Glutamatergic neuron (in vitro differentiated cells): ENCODE measurements at places on chromosomes 5 and 9.

GRCh38 chr9:101050650-101051049, 22.1 kb downstream of the PLPPR1 start:
- DNase-seq = no peak

DNA sequence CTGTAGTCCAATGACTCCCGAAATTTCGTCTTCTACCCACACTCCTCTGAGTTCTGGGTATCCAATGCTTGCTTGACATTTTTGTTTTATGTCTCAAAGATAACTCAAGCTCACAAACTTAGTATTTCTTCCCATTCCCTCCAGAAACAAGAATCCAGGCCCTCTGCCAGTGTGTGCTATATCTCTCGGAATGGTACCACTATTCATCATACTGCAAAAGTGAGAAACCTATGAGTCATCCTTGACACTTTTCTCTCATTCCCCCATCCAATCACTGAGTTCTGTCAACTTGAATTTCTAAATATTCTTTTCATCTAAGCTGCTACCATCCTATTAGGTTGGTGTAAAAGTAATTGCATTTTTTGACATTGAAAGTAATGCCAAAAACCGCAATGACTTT, 9.8 kb downstream of the SLC12A2 start:
- DNase-seq = no peak

DNA sequence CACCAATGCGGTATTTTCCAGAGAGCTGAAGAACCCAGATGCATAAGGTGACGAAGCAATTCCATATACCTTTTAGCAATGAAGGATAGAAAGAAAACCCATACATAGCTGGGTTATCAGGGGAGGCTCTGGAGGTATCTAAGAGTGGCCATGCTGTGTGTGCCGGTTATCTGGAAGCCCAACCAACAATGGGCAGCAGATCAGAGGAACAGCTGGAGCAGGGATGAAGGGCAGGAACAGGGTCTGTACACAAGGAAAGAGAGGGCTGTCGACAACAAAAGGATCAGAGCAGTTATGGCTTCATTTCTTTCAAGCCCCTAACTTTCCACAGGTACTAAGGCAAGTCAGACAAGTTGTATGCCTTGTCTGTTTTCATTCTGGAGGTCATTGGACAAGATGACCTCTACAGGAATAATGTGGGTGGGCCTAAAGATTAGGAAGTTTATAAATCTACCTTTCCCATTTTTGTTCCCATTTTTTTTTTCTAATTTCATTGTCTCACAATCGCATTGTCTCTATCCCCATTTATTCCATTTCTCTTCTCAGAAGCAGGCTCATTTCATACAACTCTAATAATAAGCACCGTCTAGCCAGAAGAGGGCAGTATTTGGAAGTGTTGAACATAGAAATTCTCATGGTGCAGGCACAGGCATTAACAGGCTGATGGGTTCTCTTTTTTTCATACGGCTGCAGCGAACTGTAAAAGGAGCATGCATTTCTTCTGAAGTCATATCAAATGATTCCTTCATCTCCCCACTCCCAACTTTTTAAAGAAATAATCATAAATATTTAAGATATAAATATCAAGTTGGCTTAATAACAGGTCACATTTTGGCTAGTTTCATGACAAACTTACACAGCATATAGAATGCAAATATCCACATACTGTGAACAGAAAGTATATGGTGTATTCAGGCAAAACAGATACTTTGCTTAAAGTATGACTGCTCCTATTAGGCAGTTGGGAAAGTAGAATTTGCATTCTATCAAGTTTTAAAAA, 63.5 kb downstream of the ZNF474 start:
- no peak for DNase-seq

DNA sequence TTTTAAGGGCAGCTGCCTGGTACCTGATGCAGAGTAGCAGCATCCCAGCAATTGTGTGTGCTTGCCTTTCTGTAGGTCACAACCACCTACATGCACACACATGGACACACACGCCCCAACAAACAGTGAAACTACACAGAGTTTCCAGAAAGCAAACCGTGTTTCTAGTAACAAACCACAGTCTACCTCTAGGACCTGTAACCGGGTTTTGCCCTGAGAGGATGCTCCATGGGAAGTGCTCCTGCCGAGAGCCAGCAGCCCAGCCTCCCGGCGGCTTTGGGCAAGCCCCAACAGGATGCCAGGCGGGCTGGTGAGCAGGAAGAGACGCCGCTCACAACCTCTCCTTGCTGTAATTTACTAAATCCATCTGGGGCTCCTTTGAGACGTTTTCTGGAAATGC, 4.1 kb upstream of the TCF7 start:
- DNase-seq = no peak

DNA sequence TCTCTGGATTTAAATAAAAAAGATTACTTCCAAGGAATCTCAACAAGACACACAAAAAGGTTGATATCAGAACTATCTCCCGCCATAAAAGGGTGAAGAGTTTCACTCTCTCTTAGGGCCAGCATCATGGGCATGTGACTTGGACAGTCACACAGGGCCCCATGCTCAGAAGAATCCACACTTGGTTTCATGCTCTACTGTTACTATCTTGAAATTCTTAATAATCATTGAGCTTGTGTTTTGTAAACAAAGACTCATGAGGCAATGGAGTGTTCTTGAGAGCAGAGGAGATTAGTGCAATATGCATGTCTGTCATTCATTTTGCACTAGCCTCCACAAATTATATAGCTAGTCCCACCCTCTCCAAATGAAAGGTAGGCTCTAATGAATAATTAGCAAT, 58.4 kb downstream of the HMHB1 start:
- no peak for DNase-seq

- DNase-seq = no peak
Measured at GRCh38 chr9:96089452-96090085, 212.4 kb downstream of the HSD17B3 start.

- DNase-seq = no peak
Measured at GRCh38 chr5:60670749-60671148, 29.2 kb downstream of the DEPDC1B start.

DNA sequence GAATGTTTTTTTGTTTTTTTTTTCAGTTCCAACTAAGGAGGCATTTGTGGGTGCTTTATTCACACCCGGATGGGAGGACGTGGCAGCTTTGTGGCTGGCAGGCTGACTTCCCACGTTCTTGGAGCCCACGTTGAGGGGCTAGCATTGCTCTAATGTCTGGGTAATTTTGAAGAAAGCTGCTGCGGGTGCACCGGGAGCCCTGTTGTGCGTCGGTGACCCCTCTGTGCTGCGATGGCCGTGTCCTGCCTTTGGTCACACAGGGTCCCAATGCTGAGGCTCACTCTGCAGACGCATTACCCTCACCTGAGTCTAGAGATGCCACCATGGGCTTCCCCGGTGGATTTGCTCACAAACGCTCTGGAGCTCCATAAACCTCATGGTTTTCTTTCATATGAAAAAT, 34.2 kb downstream of the NDUFS6 start:
- DNase-seq = no peak

- no peak for DNase-seq
Measured at GRCh38 chr9:86354818-86355309, 654 bp upstream of the TUT7 start.

DNA sequence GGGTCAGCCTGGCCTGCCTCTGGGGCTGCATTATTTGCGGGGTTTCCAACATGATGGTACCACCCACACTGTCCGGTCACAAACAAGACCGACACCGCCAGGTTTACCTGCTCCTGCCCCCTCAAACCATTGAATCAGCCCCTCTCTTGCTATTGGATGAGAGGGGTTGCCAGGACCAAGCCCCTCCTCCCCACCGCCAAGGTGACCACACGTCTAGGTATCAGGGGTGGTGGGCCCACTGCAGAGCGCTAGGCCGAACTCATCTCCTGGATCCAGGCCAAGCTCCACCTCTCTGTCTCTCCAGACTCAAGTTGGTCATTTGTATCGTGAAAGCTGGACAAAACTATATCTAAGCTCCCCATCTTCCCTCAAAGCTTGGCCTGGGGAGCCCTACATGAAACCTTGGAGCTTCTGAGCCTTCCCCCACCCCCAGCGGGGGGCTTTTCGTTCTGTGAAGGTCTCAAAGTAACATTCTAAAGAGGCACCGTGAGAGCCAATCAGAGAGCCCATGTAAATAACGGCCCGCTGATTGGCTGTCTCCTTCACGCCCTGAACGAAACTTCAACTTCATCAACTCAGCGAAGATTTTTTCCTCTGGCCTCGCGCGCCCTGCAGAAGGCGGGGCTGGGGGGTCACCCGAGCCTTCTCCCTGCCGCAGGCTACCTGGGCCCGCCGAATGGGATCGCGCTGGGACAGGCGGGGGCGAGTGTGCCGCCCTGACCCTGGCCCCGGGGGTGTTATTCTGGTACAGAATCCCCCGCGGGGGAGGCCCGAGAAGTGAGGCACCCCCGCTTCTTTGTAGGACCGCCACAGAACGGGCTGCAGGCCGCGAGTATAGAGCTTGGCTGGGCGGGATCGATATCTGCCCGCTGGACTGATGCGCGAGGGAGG, 49.6 kb upstream of the PSD2 start:
- peak; percentile 78 for DNase-seq

DNA sequence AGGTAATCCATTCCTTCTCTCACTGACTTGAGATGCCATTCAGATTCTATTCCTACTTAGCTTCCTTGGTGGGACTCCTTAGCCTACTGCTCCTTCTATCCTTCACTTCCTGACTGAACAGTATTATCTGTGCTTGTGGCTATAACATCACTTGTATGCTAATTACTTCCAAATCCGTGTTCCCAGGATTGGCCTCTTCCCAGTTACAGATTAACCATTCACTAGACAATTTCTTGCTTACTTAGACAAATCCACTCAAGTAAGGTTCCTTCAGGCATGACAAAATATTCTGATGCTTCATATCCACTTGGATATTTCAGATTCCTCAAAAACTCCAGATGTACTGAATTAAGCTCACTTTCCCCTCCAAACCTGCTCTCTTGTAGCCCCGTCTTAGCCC, 18.3 kb downstream of the LIFR start:
- no peak for DNase-seq

DNA sequence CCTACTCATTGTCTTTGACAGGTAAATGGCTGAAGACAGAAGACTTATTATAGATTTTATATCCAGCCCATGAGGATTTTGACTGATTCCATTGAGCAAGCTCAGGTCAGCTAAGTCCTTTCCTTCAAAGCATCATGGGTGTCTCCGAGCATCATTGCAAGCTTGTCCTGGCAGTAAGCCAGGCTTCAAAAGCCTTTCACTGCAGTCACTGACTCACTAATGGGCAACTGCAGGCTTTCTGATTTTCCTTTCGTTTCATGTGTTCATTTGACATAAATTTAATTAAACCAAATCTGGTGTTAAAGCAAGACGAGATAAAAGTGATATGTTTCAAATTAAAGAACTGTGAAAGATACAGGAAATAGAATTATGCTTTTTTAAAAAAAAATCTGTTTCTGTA, 426.2 kb downstream of the ANXA1 start:
- peak; percentile 9 for DNase-seq

DNA sequence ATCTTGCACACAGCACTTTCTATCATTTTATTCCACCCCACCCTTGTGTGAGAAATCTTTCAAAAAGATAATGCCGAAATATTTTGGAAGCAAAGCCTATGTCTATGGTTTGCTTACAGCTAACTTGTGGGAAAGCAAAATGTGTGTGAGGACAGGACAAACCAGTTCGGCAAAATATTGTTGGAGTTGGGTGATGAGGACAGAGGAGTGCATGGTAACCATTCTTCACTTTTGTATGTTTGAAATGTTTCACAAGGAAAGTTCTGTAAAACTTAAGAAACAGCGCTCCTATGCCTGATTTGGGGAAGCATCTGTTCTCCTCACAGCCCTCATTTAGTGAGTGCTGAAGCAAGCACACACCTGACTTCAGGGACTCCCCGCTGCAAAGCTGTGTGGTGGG, 62.0 kb upstream of the RNF130 start:
- DNase-seq = no peak

- DNase-seq = no peak
Measured at GRCh38 chr5:126926187-126926586, 104.2 kb downstream of the MARCHF3 start.

DNA sequence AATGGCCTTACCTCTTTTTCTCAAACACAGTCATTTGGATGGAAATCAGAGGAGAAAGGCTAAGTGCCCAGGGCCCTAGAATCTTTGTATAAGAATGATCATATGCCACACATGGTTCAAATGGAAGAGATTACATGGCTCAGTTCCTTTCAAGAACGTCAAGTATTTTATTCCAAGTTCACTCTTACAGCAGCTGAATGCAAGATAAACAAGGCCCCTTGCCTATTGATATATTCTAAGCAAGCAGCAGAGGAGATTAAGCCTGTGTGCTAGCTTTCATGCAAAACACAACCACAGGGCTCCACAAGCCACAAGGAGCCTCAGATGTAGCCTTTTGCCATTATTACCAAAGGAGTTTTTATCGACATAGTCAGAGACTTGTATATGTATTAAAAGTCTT, 55.3 kb upstream of the SLCO6A1 start:
- no peak for DNase-seq

GRCh38 chr5:143040622-143041021, 270.4 kb downstream of the ARHGAP26 start:
- DNase-seq = no peak

DNA sequence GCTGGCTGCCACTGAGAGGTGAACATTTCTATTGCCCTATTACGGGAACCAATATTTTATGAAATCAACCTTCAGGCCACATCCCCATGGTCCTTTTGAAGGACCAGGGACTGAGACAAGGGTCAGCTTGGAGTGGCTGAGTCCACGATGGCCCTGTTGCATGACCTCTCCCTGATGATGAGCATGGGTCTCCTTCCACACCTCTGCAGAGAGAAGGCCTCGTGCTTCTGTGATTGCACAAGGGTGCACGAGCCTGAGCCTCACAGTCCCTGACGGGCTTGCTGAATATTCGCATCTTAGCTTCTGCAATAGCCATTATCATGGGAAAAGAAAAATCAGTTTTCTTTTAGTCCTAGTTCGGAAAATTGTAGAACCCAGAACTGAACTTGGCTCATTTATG, 255.0 kb upstream of the IRX2 start:
- DNase-seq = no peak

GRCh38 chr5:79133121-79133656, 21.6 kb downstream of the BHMT start:
- no peak for DNase-seq

GRCh38 chr5:135190416-135191083, 156.5 kb upstream of the PITX1 start:
- no peak for DNase-seq

- no peak for DNase-seq
Measured at GRCh38 chr5:180096616-180097015, 25.1 kb upstream of the RNF130 start.

DNA sequence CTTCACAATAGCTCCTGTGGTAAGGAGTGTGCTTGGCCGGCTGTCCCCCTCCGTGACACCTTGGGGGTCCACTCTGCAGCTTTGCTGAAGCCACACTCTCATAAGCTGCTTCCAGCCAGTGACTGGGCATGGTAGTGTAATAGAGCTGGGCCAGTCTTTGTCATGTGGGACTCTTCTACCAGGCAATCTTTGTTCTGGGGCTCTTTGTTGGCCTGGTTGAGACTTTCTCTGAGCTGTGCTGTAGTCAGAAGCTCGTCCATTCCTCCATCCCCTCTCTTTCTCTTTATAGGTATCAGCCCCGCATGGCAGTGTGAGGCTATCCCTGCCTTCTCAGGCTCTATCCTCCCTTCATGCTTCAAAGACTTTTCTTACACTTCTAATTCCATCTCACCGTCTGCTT, 25.7 kb downstream of the CARD6 start:
- no peak for DNase-seq
